ENCODE measurements at places on chromosomes 4 and X. TPM values are rescaled to one million over a fixed set of nuclear protein-coding genes. Genes with fewer than 3 reads are reported as not detected.

NPY1R gene
- total RNA-seq = 2.3 TPM

NUP54 gene
- total RNA-seq = 25.6 TPM

MAGIX gene
- total RNA-seq = 16.1 TPM

BCAP31 gene
- 223 TPM for total RNA-seq

SORBS2 gene
- total RNA-seq = 83.2 TPM

MCTS1 gene
- total RNA-seq = 28.3 TPM

ETDA gene
- total RNA-seq = not detected

TMEM150C gene
- total RNA-seq = 2.7 TPM

CAPN6 gene
- 0.69 TPM for total RNA-seq

SHROOM2 gene
- total RNA-seq = 7.5 TPM

DNA sequence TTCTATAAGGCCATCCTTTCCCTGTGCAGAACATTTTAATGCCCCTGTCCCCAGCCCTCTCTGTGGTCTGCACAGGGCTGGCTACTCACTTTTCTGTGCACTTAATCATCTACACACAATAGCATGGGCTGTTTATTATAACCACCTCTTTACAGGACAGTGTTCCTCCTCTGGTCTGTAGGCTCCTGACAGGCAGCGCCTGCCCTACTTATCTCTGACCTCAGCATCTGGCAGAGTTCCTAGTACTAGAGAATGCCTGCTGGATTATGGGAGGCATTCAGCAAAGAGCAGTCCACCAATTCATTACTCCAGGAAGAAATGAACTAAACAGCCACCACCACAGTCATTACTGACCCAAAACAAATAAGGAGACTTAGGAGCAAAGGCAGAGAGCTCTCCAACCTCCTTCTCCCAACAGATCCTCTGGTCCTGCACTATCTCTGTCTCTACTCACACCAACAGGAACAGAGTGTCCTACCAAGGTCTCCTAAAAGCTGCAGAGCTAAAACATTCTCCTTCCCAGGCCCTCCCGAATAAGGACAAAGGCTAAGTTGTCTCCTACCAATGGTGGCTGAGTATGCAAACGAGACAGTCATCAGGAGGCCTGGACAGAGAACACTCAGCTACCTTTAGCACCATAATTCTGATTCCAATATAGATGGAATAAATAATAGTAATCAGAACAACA is 279.2 kb downstream of the QDPR start:
- no peak for DNase-seq

DNA sequence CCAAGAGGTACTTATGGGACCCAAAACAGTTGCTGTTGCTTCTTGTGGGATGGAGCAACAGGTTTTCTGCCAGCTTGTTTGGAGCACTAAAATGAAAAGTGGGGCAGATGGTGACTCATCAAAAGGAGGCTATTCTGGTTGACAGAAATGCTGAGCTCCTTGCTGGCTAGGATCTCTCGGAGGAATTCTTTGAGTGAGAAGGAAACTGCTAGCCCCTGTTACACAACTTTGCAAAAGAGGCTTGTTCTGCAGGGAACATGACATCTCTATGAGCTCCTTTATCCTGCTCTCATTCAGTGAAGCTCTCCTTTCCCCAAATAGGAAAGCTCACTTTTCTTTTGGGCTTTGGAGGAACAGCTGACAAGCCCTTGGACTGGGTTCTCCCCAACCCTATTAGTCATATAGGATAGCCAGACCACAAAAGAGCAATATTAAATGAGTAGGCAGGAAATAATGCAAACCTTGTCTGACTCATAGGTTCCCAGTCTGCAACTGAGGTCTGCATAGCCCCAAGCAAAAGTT is 108.3 kb downstream of the CDS1 start:
- no peak for DNase-seq

DNA sequence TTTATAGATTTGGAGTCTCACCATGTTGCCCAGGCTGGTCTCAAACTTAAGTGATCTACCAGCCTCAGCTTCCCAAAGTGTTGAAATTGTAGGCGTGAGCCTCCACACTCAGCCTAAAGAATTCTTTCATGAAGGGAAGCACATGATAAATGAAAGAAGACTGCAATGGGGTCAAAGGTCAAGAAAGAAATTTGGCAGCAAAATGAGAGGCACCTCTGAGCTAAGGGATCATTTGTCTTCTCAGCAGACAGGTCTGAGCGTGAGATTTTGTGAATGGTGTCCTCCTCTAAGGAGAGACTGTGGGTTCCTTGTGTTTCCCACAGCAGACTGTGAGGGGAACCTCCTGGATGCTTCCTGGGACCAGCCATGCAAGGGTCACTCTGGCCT is 57.5 kb upstream of the EGFL6 start:
- DNase-seq = no peak

DNA sequence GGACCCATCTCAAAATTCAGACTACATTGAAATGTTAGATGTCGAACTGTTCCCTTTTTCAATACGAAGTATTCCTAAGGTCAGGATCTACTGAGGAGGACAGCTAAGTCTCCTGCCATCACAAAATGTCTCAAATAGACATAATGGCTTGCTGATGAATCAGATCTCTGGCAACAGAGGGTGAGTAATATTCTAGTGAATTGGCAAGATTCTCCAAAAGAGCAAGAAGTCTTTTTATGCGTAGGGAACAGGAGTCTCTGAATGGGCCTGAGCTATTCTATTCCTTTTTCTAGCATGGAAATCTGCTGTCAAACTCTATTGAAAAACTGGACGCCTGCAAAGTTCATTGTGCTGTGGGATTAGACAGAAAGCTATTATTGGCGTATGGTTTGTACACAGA is 145.4 kb downstream of the FNIP2 start:
- no peak for DNase-seq

GRCh38 chr4:142845293-142846107 is 601 bp downstream of the INPP4B start:
- peak; percentile 86 for DNase-seq

- DNase-seq = no peak
Observed at GRCh38 chr4:62209757-62210485, 1009.8 kb downstream of the ADGRL3 start.

DNA sequence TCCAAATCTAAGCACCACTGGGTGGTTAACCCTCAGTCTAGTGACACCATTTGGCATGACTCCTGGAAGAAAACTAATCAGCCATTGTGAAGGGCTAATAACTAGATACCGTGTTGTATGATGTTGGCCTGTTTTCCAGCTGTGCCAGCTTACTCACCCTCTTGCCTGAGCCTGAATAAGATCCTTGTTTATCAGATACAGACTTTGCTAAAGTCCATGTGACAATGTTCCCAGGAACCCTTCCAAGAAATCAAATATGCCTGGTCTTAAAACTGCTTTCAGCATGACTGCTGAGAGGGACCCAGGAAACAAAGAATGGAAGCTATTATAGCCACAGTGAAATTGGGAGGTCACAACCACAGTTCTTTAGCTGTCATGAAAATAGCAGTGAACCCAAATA is 640.8 kb upstream of the INTU start:
- no peak for DNase-seq

DNA sequence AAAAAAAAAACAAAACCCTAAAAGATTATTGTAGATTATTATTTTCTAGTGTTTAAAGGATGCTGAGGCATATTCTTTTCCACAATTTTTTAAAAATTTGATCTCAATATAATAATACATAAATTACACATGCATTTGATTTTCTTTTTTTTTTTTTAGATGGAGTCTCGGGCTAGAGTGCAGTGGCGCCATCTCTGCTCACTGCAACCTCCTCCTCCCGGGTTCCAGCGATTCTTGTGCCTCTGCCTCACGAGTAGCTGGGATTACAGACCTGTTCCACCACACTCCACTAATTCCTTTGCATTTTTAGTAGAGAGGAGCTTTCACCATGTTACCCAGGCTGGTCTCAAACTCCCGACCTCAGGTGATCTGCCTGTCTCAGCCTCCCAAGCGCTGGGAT is 83.5 kb upstream of the TSPAN5 start:
- DNase-seq = no peak

GRCh38 chr4:98481167-98481566 is 177.2 kb downstream of the TSPAN5 start:
- DNase-seq = no peak

DNA sequence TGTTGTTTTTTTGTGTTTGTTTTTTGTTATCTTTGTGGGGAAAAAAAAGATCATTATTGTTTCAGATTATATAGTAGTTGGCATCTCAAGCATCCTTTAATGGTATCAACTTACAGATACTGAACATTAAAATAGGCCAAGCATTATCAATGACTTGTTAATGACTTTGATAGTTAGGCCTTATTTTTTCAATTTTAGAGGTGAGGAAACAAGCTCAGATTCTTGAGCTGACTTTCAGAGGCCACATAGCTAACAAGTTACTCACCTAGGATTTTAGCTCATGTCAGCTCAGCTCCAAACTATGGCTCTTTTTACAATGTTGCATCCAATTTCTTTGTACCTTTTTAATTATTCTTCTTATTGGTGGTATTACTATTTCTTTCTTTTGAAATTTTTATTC is 471 bp upstream of the PLAC8 start:
- no peak for DNase-seq

GRCh38 chr4:56731857-56732256 is 50.8 kb upstream of the HOPX start:
- DNase-seq = peak; percentile 75

GRCh38 chr4:176277162-176277904 is 8.3 kb upstream of the ASB5 start:
- peak; percentile 49 for DNase-seq

GRCh38 chrX:95945528-95945927 is 739.1 kb upstream of the DIAPH2 start:
- DNase-seq = no peak

DNA sequence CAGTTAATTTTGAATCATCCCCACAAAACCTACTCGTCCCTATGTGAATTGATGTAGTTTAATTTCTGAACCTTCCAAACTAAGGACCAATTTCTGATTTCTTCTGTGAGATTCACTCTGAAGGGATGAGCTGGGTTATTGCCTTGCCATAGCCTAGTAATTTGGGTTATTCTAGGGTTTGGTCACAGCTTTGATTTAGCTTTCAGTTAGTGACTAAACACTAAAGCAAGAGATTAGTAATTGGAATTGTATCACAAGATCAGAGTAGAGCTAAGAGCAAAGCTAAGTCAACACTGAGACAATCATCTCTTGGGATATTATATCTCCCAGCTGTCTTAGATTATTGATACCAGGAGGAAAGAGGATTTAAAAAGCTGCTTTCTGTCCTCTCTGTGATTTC is 588.0 kb downstream of the CCSER1 start:
- DNase-seq = no peak

DNA sequence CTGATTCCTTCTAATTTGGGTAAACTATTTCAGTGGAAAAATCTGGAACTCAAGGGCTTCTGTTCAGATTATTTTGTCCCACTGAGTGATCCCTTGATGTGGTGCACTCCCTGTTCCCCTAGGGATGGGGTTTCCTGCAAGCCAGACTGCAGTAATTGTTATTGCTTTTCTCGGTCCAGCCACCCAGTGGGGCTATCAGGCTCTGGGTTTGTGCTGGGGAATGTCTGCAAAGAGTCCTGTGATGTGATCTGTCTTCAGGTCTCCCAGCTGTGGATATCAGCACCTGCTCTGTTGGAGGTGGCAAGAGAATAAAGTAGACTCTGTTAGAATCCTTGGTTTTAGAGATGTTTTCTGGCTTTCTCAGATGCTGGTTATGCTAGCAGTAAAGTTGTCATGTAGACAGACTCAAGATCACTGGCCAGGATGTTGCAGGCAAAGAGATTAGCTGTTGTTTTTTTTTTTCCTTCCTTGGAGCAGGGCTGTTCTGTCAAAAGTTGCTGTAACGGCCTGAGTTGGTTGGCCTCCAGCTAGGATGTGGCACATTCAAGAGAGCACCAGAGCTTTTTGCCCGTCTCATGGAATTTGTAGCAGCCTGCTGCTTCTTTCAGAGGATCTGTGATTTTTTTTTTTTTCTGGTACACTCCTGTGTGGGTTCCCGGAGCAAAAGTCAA is 1314.0 kb downstream of the PCDH19 start:
- no peak for DNase-seq

DNA sequence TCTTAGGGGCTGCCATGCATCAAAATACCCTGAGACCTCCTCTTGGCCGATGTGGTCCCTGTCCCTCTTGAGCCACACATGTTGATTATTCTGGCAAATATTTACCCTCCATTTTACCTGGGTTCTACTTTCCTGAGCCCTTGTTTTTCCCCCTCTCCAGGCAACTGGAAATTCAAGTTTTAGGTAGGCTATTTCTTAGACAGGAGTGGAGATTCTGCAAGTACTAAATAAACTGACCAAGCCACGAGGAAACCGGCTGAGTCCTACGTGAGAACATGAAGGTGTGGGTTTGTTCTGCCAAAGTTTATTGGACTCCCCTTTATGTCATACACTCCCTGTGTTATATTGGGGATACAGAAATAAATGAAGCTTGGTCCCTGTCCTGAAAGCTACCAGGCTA is 88.1 kb downstream of the RTL5 start:
- no peak for DNase-seq

DNA sequence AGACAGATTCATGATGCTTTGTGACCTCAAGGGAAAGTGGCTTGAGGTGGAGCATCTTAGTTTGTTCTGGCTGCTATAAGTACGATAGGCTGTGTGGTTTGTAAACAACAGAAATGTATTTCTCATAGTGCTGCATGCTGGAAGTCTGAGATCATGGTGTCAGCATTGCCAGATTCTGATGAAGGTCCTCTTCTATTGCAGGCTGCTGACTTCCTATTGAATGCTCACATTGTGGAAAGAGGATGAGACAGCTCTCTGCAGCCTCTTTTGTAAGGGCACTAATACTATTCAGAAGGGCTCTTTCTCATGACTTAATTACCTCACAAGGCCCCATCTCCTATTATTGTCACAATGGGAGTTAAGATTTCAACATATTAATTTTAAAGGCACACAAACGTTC is 1674.0 kb upstream of the PCDH7 start:
- no peak for DNase-seq

- no peak for DNase-seq
Observed at GRCh38 chr4:23775694-23776093, 114.2 kb downstream of the PPARGC1A start.

- DNase-seq = no peak
Observed at GRCh38 chr4:131459430-131460101, 1689.5 kb upstream of the PCDH10 start.
